ENCODE measurements at places on chromosomes 5 and 9.

GRCh38 chr9:88820055-88820454 lies 171.2 kb upstream of the S1PR3 start:
- no peak for DNase-seq

DNA sequence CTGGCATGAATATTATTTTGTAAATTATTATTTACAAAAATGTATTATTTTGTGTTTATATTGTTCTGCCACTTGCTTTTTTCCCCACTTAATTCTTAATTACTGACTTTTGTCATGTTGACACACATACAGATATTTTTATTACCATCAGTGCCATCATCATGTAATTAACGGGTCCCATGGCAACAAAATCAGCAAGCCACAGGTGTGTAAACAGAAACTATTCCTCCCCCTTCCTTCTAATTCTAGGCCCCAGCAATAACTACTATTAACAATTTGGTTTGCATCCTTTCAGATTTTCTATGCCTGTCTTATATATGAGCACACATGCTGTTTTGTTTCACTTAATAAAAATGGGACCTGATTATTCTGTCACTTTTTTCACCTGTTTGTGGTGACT lies 29.3 kb downstream of the CYFIP2 start:
- DNase-seq, result no peak

DNA sequence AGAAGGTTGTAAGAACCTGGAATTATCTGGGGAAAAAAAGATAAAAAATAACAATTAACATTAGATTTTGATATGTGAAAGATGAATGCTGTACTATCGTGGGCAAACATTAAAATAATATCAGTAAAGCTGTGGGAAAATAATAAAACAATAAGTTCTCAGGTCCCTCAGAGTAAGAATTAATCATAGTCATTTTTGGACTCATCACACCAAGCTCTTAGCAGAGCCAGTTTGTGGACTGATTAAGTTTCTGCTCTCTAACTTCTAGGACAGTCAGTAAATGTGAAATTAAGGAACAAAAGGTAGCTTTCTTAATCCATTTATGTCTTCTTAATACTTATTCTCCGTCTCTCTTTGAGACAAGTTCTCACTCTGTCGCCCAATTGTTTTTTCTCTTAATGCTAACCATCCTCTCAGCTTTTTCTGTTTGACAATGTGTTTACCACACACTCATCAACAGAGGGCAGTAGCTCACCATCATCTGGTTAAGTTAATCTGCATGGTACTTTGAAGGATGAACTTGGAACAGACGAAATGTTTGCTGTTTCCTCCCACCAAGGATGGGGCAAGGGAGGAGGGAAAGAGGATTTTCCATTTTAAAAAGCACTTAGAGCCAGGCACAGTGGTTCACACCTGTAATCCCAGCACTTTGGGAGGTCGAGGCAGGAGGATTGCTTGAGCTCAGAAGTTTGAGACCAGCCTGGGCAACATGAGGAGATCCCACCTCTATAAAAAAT lies 5.3 kb upstream of the ACO1 start:
- no peak for DNase-seq

DNA sequence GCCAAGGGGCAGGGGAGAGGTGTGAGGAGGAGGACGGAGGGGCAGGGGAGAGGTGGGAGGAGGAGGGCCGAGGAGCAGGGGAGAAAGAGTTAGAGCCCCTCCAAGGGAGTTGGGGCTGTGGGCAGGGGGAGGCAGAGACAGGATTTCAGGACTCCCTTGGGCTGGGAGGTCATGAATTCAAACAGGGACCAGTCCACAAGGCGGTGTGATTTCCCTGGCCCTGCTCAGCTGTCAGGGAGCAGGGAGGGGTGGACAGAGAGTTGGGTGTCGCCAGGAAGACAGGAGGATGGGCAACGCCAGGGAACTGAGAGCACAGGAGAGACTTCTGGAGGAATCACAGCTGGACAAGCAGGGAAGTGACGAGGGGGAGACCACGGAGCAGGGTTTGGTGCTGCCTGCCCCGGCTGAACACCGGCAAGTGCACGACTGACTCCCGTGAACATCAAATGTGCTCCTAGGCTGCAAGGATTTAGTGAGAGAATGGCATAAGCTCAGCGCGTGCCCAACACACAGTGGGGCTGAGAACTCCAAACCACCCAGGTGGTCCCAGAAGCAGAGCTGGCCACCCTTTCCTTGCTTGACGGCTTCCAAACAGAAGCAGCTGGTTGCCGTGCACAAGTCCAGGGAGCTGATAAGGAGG lies 17.8 kb upstream of the OLFM1 start:
- no peak for DNase-seq

- DNase-seq, result no peak
These were observed 64.7 kb downstream of the CSF2 start for GRCh38 chr5:132138260-132138659.

DNA sequence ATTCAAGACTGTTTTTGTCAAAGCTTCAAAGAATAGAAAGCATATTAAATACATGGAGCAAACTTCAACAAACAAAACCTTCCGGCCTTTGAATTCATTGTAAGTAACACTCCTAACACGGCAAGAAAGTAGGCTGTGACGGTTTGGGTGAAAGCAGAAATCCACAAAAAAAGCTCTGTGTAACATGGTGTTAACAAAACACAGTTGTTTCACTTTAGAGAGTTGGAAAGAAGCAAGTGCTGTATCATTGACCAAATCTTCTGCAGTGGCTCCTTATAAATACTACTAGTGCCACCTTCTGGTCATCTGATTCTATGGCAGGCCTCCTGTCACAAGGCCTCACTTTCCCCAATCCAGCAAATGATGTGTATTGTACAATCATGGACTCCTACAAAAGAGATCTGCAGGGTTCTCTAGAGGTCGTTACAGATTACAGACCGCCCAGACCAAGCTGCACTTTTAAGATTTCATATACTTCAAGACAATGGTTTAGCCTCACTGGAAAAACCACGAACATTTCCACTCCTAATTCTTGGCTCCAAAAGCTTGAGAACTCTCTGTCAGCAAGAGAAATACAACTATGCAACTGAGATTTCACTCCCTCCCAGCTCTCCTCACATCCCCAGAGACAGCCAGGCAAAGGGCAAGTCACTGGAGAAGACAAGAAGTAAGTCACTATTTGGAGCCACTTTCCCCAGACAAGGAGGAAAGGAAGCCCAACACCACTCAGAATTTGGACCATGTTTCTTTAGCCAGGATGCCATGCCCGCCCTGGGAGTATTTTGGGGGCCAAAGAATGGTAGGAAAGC lies 196.2 kb downstream of the DTWD2 start:
- DNase-seq, result no peak

GRCh38 chr5:176529741-176530141 lies 7.5 kb downstream of the RNF44 start:
- no peak for DNase-seq

- no peak for DNase-seq
These were observed 81.8 kb upstream of the MAMDC2 start for GRCh38 chr9:69961843-69962242.

DNA sequence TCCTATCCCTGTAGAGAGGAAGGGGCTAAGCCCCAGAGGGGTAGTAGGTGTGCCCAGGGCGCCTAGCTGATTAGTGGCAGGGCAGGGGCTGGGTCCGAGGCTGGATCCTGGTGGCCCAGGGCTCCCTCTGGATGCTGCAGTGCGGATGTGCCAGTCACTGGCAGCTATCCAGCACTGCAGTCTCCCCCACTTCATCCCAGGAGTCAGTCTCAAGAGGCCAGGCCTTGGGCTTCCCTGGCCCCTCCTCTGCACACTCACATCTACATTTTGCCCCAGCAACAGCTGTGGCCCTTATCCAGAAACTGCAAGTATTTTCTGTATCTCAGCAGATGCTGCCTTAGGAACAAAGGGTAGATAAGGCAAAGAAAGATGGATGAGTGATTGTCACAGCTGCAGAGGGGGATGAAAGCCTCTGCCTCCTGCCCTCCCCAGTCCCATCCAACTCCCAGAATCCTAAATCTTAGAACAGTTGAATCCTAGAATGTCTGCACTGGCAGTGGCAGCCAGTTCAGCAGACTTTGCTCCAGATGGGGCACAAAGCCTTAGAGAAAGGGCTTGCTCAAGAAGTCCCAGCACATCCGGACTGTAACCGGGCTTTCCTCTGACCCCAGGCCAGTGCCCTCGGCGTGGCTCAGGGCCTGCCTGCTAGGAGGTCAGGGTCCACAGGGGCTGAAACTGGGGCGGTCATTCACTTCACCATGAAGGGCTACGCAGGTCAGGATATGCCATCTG lies 1.6 kb downstream of the ANXA6 start:
- peak; percentile 95 for DNase-seq

DNA sequence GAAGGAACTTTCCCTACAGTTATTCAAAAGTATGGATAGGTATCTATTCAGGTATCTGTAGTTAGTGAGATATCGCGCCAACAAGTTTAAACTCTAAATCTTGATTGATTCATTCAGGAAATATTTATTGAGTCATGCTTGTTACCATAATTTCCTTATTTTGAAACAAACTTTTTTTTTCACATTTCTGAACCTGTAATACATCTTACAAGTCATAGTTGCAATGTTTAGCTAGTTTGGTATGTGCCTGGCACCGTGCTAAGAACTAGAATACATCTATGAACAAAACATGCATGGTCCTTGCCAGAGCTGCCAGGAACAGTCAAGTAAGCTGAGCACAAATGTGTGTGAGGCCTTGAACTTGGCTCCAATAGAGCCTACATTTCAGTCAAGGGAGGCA lies 226.4 kb downstream of the PCSK5 start:
- no peak for DNase-seq

DNA sequence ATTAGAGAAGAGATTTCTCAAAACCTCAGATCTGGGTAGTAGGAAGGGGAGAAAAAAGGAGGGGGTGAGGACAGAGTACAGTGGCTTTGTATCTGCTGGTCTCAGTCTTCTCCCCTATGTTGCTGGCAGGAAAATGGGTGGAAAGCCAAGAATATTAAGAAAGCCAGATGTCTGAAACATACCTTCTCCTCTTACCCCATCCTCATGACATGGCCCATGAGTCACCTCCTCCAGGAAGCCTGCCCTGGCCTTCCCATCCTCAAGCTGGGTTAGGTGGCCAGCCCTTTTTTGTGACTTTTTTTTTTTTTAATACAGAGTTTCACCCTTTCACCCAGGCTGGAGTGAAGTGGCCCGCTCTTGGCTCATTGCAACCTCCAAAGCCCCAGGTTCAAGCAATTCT lies 61.8 kb downstream of the ABCA1 start:
- no peak for DNase-seq

GRCh38 chr9:110142253-110142652 lies 65.7 kb downstream of the C9orf152 start:
- DNase-seq, result no peak

DNA sequence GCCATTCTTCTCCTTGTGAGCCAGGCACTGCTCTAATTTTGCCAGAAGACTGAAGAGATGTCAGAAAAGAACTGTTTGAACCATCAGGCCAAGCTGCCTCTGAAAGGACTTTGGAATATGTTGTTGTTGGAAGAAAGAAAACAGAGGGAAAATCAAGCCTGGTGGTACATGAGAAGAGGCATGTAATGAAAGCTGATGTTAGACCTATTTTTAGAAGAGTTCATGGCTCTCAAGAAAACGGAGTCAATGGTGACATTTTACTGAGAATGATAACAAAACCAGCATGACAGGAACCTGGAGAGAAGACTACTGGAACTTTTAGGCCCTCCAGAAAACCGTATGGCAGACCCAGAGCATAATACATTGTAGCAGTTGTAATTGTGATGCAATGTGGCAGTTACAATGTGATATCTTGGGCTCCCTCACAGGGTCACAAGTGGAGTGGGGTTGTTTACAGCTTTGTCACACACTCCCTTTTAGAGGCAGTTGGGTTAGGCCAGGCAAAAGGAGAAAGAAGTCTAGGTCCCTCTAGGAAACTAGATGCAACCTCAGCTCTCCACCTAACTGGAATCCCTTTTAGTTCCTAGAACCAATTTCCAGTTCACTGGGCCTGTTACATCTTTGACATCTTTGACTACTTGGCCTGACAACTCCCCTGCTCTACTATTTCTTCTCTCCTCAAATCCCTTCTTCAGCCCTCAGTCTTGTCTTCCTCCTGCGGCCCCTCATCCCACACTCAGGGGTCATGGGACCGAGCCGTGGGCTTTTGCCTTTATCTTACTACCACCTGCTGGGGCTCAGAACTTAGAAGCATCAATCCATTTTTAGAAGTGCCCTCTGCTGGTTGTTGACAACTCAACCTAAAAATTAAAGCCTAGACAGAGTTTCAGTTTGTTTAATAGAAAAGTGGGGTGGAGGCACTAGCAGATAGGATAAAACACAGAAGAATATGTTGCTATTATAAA lies 61.2 kb upstream of the JAK2 start:
- DNase-seq, result no peak

- no peak for DNase-seq
These were observed 317.6 kb downstream of the ARRDC3 start for GRCh38 chr5:91065496-91065895.

GRCh38 chr9:36659500-36659899 lies 86.8 kb downstream of the MELK start:
- DNase-seq, result no peak

DNA sequence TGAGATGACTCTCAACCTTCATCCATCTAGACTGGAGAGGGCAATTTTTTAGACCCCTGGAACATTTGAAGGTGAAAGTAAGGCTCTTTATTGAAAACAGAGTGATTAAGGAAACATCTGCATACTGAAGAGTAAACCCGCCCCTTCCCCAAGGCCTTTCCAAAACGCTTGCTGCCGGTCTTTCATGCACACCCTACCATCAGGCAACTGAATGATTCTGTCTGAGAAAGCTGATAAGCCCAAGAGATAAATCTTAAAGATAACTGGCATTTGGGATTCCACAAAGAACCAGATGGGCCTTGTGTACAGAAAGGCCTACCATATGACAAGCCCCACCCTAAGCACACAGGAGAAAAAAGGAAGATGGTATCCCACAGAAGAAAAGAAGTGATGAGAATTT lies 54.4 kb upstream of the PIK3R1 start:
- no peak for DNase-seq

- no peak for DNase-seq
These were observed 551 bp downstream of the PCDHB6 start for GRCh38 chr5:141150224-141150992.

- DNase-seq, result no peak
These were observed 713.3 kb upstream of the RGMB start for GRCh38 chr5:98060148-98060547.

DNA sequence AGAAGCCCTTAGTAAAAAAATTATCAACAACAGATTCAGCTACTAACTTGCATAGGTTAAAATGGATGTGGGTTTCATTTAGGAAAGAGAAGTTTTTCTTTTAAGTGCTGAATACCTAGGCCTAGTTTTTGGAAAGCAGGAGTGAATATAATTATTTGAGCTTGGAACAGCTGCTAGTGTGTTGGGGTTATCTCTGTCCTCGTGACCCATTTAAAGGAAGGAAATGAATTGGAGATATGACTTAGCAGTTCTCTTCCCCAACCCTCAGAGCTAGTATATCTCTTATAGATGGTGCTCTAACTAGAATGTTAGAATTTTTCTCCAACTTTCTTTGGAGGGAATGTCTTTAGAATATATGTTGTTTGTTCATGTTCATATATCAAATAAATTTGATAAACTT lies 38.6 kb downstream of the ZNF366 start:
- DNase-seq, result no peak

- DNase-seq, result peak; percentile 82
These were observed 6.1 kb upstream of the PRR16 start for GRCh38 chr5:120457839-120458507.

GRCh38 chr9:115972362-115972761 lies 181.2 kb upstream of the PAPPA start:
- no peak for DNase-seq

GRCh38 chr9:121939643-121940042 lies 153.5 kb downstream of the TTLL11 start:
- no peak for DNase-seq

- DNase-seq, result no peak
These were observed 5.6 kb downstream of the MAMDC2 start for GRCh38 chr9:70049236-70049635.

- DNase-seq, result no peak
These were observed 1817.2 kb upstream of the CDH9 start for GRCh38 chr5:28855626-28856025.

Measured in left lobe of liver (tissue), 2 donors.